ENCODE measurements at places on chromosomes 4 and X.

GRCh38 chr4:37615059-37615719, 71.0 kb downstream of the RELL1 start:
- H3K36me3 ChIP-seq = no peaks in the 10 kb centered on the region
- no peak overlapping the region for H3K27ac ChIP-seq
- no peak overlapping the region for H3K4me3 ChIP-seq
- DNase-seq = no peak
- no peaks in the 10 kb centered on the region for H3K27me3 ChIP-seq
- no peaks in the 10 kb centered on the region for H3K4me1 ChIP-seq

DNA sequence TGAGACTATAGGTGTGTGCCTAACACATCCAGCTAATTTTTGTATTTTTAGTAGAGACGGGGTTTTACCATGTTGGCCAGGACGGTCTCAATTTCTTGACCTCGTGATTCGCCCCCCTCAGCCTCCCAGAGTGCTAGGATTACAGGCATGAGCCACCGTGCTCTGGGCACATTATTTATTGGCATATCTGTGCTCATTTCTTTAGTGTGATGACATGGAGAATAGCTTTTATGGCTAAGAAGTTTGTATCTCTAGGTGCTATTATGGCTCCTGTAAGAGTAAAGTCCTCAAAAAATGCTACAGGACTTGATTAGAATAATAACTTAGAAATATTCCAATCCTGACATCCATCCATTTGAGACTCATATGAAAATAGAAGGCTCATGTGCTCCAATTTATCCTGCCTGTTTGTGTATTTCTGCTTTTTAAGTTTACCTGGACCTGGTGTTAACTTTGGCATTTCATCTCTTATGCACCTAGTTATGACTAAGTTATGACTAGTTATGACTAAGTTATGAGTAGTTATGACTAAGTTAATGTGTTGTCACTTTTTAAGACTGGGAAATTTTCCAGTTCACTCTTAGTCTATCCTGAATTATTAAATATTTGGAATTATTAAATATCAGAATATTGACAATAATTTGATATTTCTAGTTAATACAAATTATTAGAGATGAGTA, 36.4 kb upstream of the UNC5C start:
- no peaks in the 10 kb centered on the region for H3K4me1 ChIP-seq
- no peaks in the 10 kb centered on the region for H3K36me3 ChIP-seq
- H3K4me3 ChIP-seq = no peak overlapping the region
- no peak overlapping the region for H3K27ac ChIP-seq
- DNase-seq = no peak

GRCh38 chr4:26873391-26874026, 12.9 kb downstream of the STIM2 start:
- no peak overlapping the region for H3K4me3 ChIP-seq
- H3K27ac ChIP-seq = no peak overlapping the region
- DNase-seq = no peak
- no peaks in the 10 kb centered on the region for H3K36me3 ChIP-seq
- H3K27me3 ChIP-seq = no peaks in the 10 kb centered on the region
- H3K4me1 ChIP-seq = no peaks in the 10 kb centered on the region

- H3K36me3 ChIP-seq = no peaks in the 10 kb centered on the region
- no peaks in the 10 kb centered on the region for H3K27me3 ChIP-seq
- no peak overlapping the region for H3K4me3 ChIP-seq
- H3K27ac ChIP-seq = peak overlapping the region; percentile 21
- DNase-seq = no peak
- H3K4me1 ChIP-seq = no peaks in the 10 kb centered on the region
Measured at GRCh38 chr4:88022289-88022688, 14.9 kb downstream of the PKD2 start.

- no peak overlapping the region for H3K4me3 ChIP-seq
- H3K4me1 ChIP-seq = no peaks in the 10 kb centered on the region
- no peak for DNase-seq
- no peak overlapping the region for H3K27ac ChIP-seq
Measured at GRCh38 chr4:7887436-7887835, 52.2 kb downstream of the AFAP1 start.

- H3K36me3 ChIP-seq = no peaks in the 10 kb centered on the region
- no peaks in the 10 kb centered on the region for H3K4me1 ChIP-seq
- DNase-seq = no peak
- H3K27ac ChIP-seq = no peak overlapping the region
- H3K4me3 ChIP-seq = no peak overlapping the region
Measured at GRCh38 chrX:135114392-135114791, 5.9 kb downstream of the ETDB start.
